ENCODE measurements at places on chromosomes 12 and 14. TPM values are rescaled to one million over a fixed set of nuclear protein-coding genes. Genes with fewer than 3 reads are reported as not detected.
A peak's percentile ranks its signal among the peaks of the same experiment; 100 is the strongest.

The CCNT1 gene
- 26.9 TPM for total RNA-seq

The SMIM41 gene
- total RNA-seq: 78.7 TPM

DNA sequence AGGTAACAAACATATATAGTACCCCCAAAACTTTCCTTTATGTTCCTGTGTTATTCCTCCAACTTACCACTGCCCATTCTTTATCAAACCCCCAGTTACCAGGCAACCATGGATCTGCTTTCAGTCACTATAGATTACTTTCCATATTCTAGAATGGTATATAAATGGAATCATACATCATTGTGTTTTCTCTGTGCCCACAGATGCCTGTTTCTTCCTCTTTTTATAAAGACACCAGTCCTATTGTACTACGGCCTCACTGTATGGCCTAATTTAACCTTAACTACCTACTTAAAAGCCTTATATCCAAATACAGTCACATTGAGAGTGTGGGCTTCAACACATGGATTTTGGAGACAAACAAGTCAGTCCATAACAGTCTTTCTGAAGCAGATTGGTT is 2.6 kb downstream of the TAS2R14 start:
- no peak for DNase-seq

DNA sequence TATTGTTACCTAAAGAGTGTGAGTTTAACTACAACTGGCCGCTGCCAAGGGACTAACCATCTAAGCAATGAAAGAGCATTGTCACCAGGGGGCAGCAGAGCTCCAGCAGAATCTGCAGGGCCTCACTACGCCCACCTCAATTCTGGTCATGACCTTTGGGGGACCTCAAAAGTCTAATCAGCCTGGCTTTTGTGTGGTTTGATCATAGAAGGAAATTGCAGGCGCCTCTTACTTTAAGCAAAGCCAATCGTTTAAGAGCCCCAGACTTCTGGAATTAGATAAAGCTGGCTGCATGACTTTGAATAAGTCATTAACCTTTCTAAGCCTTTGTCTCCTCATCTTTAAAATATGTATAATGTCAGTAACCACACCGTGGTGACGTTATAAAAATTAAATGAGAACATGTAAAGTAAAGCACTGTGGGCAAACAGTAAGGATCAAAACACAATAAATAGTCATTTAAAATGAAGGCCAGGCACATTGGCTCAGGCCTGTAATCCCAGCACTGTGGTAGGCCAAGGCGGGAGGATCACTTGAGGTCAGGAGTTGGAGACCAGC is 58.6 kb downstream of the TBX3 start:
- no peak for DNase-seq

DNA sequence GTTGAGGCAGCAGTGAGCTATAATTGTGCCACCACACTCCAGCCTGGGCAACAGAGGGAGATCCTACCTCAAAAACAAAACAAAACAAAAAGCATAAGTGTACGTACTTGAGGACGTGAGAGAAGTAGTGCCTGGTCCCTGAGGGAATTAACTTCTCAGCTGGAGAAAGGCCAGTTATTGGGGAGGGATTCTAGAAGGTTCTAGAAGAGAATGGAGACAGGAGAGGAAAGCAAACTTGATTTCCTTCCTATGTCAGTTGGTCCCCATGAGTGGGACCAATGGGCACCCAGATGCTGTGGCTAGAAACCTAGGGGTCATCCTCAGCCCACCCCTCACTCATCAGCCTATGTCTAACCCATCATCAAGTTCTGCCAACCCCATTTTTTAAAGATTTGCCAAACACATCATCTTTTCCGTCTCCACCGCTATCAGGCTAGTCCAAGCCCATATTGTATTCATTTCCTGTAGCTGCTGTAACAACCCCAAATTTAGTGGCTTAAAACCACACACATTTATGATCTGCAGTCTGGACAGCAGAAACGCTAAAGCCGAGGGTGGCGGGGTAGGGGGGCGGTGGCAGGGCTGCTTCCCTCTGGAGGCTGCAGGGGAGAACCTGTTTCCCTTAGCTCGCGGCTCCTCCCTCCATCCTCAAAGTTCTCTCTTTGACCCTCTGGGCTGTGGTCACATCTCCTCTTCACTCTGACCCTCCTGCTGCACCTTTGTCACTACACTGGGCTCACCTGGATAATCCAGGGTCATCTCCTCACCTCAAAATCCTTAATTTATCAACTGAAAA is 7.2 kb upstream of the RBM19 start:
- DNase-seq: no peak

DNA sequence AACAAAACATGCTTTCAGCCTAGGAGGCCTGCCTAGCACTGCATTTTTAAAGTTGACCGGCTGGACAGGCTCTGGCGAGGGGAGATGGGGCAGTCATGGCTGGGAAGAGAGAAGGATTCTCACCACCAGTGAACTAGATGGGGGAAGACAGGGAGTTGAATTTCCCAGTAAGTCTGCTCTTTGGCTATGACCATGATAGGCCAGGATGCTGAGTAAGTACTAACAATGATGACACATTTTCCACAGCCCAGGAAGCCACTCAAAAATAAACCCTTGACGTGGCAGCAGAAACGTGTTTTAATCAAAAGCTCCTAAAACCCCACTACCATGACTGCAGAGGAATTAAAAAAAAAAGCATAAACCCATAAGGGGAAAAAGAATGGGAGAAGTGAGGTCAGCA is 19.0 kb downstream of the KCTD10 start:
- no peak for DNase-seq

DNA sequence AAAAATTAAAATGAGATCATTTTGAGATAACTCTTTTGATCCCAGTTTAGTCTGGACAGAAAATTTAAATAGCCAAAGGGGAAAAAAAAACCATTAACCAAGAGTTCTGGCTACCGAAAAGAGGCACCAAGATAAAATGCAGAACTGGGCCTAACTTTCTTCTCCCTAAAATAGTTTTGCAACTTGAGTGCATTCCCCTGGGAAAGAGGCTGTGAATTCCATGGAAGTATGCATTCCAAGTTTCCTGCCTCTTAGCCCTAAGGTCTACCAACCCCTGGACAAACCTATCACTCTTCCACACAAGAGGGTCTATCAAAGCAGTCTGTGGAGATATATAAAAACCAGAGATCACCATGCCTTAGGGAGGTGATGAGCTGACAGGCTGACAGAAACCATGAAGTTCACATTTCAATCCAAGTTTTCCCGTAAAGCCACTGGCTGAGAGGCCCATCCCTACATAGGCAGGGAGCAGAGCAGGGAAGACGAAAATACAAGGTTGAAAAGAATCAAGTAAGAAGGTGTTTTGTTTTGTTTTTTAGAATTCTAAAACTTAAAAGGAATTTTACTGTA is 33.8 kb downstream of the DCP1B start:
- DNase-seq: no peak

- peak; percentile 47 for DNase-seq
These were observed 60.4 kb upstream of the CMKLR1 start for GRCh38 chr12:108399514-108399913.

- no peak for DNase-seq
These were observed 53.9 kb downstream of the METTL25 start for GRCh38 chr12:82412246-82412645.

The APEX1 gene
- total RNA-seq: 131 TPM

The LIN7A gene
- 6.5 TPM for total RNA-seq

- DNase-seq: no peak
These were observed 168.9 kb downstream of the VRK1 start for GRCh38 chr14:96965885-96966595.

DNA sequence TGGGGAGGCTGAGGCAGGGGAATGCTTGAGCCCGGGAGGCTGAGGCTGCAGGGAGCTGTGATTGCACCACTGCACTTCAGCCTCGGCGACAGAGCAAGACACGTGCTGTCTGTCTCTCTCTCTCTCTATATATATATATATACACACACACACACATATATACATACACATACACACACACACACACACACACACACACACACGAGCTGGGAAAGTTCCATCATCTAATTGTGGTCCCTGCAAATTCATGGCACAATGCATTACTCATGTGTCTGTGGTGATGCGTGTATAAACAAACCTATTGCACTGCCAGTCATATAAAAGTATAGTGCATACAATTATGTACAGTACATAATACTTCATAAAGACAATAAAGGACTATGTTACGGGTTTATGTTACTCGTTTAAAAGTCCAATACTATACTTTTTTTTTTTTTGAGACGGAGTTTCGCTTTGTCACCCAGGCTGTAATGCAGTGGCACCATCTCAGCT is 36.6 kb downstream of the WDR89 start:
- no peak for DNase-seq

GRCh38 chr12:96244826-96245225 is 50.7 kb downstream of the ELK3 start:
- DNase-seq: no peak

The TAS2R8 gene
- total RNA-seq: not detected

- DNase-seq: no peak
These were observed 1.6 kb downstream of the MARK3 start for GRCh38 chr14:103386713-103387329.

DNA sequence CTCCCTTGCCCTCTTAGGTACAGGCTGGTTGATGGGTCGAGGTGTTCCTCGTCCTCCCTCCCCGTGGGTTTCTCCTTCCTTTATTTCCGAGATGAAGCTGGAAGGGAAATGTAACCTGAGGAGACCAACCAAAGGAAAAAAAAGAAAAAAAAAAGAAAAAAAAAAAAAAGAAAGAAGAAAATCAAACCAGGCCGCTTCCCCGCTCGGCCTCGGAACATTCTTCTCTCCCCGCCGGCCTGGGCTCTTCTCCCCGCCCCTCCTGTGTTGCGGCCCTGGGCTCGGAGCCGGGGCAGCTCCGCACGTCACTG is 1.6 kb upstream of the NFATC4 start:
- DNase-seq: no peak

DNA sequence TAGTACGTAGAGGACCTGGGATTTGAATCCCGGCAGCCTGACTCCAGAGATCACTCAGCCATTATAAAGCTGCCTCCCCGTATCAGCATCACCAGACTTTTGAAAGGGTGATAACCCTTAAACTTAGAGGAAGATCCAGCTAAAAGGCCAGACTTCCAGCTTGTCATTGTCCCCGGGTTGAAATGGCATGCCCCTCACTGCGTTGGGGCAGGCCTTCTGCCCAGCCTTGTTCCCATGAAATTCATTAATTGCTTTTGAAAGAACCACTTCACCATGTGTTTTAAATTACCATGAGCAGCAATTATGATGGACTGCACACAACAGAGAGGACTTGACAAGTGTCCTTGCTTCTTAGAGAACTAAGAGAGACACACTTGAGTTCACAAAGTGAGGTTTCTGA is 269.6 kb upstream of the CRY1 start:
- DNase-seq: no peak

- DNase-seq: no peak
These were observed 282.2 kb downstream of the ALG10 start for GRCh38 chr12:34304546-34304945.

The BCL11B gene
- total RNA-seq: 0.30 TPM

The CLEC12A gene
- total RNA-seq: 0.78 TPM

GRCh38 chr14:61153914-61154545 is 127.1 kb downstream of the TMEM30B start:
- DNase-seq: no peak

- no peak for DNase-seq
These were observed 16.4 kb upstream of the MED13L start for GRCh38 chr12:116293687-116294453.

DNA sequence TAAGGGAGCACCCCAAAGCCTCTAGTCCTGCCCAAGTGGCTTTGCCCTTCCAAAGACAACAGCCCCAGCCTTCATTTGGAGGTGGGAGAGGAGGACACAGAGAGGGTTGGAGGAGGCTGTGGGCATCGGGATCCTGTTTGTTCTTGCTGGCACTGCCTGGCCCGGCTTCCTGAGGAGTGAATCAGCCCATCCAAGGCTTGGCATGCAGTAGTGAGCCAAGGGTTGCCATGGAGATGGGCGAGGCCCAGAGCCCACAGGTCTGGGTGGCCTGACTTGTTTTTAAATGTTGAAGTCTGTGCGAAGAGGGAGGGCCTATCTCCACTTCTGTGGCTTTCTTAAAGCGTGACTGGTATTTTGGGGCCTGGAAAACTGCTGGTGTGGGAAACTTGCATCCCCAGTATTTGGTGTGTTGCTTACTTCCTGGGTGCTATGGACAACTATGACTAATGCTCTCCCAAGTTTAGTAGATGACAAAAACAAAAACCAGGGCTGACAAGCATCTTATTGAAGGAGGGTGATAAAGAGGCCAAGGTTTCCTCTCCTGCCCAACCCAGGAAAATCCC is 15.8 kb downstream of the CD9 start:
- DNase-seq: peak; percentile 58

- DNase-seq: no peak
These were observed 185.5 kb downstream of the FOXN3 start for GRCh38 chr14:89231426-89232113.

The AMN gene
- not detected for total RNA-seq

DNA sequence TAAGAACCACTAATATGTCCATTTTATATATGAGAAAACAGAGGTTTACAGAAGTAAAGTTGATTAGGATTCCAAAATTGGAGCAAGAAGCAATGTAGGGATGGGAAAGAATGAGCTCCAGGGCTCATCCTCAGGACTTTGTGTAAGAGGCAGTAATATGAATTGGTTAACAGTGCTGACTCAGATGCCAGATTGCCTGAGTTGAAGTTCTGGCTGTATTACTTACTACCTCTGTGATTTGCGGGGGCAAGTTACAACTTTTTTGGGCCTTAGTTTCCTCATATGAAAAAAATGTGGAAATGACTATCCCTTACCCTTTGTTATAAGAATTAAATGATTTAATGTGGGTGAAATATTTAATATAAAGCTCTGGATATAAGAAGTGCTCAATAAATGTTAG is 35.1 kb upstream of the PPP2R5E start:
- no peak for DNase-seq

DNA sequence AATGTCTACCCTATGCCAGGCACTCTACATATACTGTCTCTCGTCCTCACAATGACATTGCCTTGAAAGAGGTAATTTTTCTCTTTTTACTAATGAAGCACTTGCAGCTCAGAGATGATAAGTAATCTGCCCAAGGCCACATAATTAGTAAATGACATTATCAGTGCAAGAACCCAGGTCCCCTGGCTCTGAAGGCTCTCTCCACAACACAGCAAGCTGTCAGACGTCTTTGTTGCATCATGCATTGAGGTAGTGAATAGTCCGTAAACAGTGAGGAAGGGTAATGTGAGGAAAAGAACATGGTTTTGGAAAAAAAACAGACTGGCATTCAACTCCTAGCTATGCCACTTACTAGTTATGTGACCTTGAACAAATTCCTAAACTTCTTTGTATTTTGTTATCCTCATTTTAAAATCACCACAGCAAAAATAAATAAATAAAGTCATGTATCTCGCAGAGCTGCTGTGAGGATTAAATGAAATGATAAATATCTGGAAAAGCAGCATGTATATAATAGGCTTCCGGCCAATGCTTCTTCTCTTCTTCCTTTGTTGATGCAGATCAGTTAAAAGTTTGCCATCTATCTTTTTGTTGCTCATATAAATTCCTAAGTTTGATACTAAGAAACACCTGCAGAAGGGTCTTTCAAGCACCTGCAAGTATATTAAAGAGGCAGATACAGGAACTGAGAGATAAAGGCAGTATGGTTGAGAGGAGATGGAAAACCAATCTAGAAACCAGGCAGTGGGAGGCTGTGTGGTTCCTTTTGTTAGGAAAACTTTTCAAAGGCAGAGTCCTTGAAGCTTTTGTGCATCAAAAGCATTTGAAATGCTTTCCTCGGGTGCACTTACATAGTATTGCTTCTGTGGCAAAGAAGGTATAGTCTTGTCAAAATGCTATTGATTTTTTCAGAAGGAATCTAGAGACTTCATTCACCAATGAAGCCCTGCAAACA is 82.8 kb downstream of the BTG1 start:
- no peak for DNase-seq

The OTOGL gene
- total RNA-seq: 0.60 TPM

All from tibial nerve (tissue), 4 donors.